Stimulated activated CD8-positive, alpha-beta memory T cell treated with anti-CD3 and anti-CD28 coated beads, Interleukin-4, amount 100 ng/mL, for 1 hour (primary cell): ENCODE measurements at places on chromosomes 3 and 15.

DNA sequence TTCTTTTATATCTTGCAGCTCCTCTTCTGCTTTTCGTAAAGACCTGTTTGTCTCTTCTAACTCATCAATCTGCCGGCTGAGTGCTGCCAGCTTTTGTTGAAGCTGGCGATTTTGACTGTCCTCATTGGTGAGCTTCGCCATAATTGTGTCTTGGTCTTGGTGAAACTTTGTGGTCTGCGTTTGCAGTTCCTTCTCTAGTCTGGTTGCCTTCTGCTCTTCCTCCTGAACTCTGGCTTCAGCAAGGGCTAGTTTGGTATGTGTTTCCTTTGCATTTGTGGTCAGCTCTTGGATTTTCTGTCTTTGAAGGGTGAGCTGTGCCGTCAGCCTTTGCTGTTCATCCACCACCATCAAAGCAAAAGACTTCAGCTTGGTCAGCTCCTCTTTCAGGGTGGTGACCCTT is 32.9 kb downstream of the CMSS1 start:
- DNase-seq: no peak

GRCh38 chr15:67178569-67179210 is 75.8 kb downstream of the AAGAB start:
- no peak for DNase-seq

GRCh38 chr3:33322412-33322811 is 45.2 kb downstream of the FBXL2 start:
- no peak for DNase-seq

DNA sequence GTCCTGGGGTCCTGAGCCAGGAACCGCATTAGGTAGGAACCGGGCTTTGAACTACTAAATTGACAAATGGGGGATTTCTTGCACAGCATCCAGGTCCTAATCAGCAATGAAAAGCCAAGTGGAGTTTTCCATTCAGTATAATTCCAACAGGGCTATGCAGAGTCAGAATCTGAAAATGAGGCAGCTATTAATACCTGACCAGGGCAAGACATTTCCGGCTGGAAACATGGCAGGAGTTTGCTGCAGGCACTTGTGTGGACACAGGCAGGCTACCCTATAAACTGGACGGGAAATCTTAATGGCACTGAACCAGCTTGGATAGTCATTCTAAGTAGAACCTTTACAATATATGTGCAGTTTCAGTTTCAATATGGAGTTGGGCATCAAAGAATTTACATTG is 553.1 kb downstream of the FGF12 start:
- DNase-seq: no peak

- DNase-seq: no peak
These were observed 37.0 kb downstream of the ZNF710 start for GRCh38 chr15:90037961-90038631.
